ENCODE measurements at places on chromosomes 3 and 15.

DNA sequence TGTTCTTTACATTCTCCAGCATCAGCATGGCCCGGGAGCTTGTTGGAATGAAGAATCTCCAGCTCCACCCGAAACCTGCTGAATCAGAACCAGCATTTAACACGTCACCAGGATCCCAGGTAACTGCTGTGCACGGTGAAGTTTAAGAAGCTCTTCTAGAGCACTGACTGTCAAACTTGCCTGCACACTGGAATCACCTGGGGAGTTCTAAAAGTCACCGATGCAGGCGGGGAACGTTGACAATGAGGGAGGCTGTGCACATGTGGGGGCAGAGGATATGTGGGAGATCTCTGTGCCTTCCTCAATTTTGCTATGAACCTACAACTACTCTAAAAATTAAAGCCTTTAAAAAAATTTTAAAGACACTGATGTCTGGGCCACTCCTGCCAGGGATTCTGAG is 19.1 kb upstream of the PAQR5 start:
- H3K27me3 ChIP-seq, result peaks cover 38% of the 10 kb centered on the region
- no peaks in the 10 kb centered on the region for H3K36me3 ChIP-seq
- no peak for DNase-seq
- no peak overlapping the region for H3K27ac ChIP-seq

GRCh38 chr15:85752491-85752961 is 42.2 kb downstream of the KLHL25 start:
- H3K27me3 ChIP-seq, result no peaks in the 10 kb centered on the region
- H3K36me3 ChIP-seq, result no peaks in the 10 kb centered on the region
- peak overlapping the region; percentile 85 for H3K27ac ChIP-seq
- H3K4me3 ChIP-seq, result no peak overlapping the region

DNA sequence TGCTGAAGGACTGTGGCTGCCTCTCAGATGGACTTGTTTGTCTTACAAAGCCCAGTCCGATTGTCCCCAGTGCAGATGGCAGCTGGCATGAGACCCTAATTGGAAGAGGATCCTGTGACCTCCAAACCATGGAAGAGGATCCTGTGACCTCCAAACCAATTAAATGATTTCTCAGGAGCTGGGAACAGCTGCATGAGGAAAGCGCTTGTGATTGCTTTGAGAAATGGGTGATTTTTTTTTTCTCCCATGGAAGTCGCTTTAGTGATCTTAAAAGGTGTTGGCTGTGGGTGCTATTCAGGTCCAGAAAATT is 68.4 kb upstream of the LARS2 start:
- DNase-seq, result no peak
- H3K27me3 ChIP-seq, result peaks cover 45% of the 10 kb centered on the region
- H3K27ac ChIP-seq, result no peak overlapping the region
- H3K4me1 ChIP-seq, result peaks cover 3% of the 10 kb centered on the region
- H3K4me3 ChIP-seq, result no peak overlapping the region

DNA sequence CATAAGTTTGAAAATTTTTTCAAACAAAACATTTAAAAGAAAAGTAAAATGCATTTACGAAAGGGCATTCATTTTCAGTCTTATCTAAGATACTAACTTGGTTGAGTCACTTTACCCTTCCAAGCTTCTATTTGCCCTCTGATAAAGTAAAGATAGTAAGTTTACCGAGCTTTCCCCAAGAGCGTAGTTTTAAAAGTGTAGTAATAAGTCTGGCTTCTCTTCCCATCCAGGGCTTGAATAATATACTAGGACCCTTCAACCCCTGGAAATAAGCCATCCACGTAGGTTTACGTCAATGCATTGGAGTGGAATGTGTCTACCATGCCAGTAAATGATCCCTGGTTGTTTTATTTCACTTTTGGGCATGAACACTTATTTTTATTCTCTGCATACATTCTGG is 608.3 kb downstream of the NTRK3 start:
- no peak for DNase-seq
- no peak overlapping the region for H3K27ac ChIP-seq
- H3K4me1 ChIP-seq, result peaks cover 4% of the 10 kb centered on the region
- no peak overlapping the region for H3K4me3 ChIP-seq
- no peaks in the 10 kb centered on the region for H3K36me3 ChIP-seq
